ENCODE measurements at places on chromosomes 13 and 19. TPM values are rescaled to one million over a fixed set of nuclear protein-coding genes. Genes with fewer than 3 reads are reported as not detected.

Gene KLK10
- not detected for polyA plus RNA-seq

Gene ERICH6B
- not detected for polyA plus RNA-seq

Gene LILRB4
- polyA plus RNA-seq, result not detected

Gene S1PR2
- polyA plus RNA-seq, result 0.87 TPM

Gene NMRK2
- polyA plus RNA-seq, result not detected

GRCh38 chr19:56834564-56835375 is 5.8 kb downstream of the PEG3 start:
- no peak for DNase-seq

DNA sequence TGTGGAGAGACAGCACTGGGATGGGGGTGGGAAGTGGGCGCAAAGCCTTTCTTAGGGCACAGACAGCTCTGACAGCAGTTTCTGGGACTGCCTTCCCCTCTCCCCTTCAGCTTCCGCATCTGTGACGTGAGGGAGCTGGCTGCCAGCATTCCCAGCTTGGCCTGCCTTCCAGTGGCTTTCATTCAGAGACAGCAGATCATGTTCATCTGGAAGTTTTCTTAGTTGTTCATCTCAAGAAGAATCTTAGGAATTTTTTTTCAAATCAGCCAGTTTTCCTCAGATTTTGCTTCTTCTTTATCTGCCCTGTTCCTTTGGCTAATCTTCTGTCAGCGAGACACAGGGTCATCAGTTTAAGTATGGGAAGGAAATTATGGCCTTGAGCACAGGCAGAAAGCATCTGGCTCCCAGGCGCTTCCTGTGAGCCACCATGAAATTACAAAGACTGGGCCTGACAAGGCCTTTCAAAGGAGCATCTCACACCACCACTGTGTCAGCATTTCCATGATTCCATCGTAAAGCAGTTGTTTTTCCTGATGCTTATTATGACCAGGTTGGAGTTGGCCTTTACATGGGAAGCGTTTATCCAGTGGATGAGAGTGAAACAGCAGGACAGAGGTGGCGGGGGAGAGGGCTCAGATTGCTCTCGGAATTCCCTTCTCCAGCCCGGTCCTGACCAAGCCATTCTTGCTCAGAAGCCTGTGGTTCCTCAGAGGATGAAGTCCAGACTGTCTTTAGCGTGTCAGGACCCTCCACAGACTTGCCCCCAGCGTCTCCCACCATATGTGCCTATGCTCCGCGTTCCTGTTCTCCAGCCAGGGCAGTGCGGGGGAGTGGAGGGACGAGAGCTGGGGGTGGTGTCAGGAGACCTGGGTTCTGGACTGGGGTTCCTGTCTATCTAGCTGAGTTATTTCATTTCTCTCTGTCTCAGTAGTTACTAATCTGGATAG is 43.6 kb downstream of the ARHGAP35 start:
- no peak for DNase-seq

GRCh38 chr13:68380041-68380973 is 1150.2 kb upstream of the PCDH9 start:
- DNase-seq, result no peak

GRCh38 chr13:112999414-113000177 is 30.6 kb downstream of the MCF2L start:
- no peak for DNase-seq

DNA sequence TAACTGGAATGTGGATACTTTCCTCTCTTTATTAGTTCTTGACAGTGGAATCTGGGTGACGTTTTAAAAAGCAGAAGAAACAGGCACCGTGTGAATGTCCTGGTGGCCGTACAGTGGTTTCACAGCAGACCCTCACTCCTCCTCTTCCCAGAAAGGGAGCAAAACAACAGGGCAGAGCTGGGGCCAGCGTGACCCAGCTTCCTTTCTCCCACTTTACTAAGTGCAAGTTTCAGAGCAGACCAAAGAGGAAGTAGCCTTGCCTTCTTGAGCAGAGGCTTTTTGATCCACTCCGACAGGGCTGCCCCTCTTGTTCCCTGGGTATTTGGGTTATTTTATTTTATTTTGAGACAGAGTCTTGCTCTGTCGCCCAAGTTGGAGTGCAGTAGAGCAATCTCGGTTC is 19.6 kb upstream of the C19orf33 start:
- DNase-seq, result no peak

- peak; percentile 41 for DNase-seq
Measured at GRCh38 chr19:928471-929202, 2.8 kb downstream of the ARID3A start.

GRCh38 chr19:8151767-8152035 is 2.3 kb upstream of the FBN3 start:
- no peak for DNase-seq

DNA sequence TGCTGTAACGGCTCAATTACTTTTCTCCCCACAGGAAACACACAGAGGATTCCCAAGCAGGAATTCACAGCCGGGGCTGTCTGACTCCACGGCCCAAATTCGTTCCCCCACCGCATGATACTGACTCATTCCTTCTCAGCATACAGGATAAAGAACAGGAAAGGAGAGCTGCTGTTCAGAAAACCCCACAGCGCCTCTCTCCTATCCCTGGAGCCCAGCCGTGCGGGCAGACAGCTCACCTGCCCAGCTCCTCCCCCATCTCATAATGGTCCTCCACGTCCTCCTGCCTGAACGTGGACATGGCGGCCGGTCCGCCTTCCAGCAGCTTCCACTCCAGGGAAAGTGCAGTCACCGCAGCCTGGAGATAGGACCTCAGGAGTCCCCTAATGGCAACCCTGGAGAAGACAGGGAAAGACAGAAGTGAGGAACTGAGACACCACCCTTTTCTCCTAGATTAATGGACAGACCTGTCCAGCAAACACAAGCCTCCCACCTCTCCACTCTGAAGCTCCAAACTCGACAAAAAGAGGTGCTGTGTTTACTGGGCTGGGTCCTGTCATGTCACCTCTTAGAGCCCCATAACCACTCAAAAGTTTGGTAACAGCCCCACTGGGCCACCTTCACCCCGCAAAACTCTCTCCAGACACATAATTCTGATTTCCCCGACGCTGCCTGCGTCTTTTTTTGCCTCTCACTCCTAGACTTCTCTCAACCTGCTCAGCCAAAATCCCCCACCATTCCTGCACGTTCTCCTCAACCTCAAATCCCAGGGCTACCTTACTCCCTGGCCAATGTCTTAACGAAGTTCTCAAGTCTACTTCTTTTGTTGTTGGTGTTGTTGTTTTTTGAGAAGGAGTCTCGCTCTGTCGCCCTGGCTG is 1.2 kb downstream of the DAPK3 start:
- DNase-seq, result peak; percentile 72

DNA sequence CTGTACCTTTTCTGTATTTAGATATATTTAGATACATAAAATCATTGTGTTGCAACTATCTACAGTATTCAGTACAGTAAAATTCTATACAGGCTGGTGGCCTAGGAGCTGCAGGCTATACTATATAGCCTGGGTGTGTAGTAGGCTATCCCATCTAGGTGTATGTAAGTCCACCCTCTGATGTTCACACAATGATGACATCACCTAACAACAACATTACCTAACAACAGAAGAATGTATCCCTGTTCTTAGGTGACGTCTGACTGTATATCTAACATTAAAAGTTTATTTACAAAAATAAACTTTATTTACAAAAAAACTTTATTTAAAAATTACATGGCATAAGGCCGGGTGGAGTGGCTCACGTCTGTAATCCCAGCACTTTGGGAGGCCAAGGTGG is 28.3 kb upstream of the ZFP30 start:
- DNase-seq, result no peak

DNA sequence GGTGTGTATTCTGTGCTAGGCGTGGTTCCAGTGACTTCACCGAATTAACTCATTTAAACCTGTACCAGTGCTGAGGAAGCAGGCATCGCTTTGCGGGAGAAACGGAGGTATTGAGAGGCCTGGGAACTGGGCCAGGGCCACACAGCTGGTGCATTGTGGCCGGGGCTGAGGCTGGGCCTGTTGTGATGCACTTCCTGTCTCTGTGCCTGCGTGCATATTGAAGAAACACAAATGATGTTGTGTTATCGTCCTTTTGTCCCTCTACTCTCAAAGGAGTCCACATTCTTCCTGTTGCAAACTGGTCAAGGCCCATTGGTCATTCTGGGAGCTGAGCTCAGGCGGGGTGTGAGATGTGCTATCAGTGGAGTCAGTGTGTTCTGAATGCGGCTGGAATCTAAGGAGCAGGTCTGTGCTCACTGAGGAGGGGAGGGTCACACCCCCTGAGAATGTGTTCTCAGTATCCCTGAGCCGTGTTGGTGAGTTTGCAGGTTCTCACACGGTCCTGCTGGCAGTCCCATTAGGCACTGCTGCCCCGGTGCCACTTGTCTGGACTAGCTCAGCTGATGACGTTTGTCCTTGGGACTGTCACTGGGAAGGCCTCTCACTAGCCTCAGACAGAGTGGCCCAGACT is 62.1 kb downstream of the ARHGEF7 start:
- no peak for DNase-seq

DNA sequence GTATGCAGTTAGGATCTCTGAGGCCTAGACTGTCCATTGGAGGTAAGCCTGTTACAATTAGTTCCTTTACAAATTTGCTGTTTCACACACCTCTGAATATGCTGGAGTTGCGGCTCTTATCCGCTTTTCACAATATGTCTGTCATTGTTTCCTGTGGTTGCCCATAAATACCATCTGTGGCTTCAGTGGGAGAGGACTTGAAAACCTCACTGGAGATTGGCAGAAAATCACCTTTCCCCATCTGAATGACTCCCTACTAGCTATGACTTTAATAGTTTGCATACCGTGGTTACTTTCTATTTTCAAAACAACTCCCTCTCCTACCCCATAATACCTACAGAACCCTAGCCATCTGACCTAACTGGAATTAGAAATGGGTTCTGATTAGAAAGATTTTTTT is 454.3 kb downstream of the PCDH17 start:
- DNase-seq, result no peak

GRCh38 chr19:48750771-48751504 is 1.5 kb downstream of the FUT1 start:
- no peak for DNase-seq

DNA sequence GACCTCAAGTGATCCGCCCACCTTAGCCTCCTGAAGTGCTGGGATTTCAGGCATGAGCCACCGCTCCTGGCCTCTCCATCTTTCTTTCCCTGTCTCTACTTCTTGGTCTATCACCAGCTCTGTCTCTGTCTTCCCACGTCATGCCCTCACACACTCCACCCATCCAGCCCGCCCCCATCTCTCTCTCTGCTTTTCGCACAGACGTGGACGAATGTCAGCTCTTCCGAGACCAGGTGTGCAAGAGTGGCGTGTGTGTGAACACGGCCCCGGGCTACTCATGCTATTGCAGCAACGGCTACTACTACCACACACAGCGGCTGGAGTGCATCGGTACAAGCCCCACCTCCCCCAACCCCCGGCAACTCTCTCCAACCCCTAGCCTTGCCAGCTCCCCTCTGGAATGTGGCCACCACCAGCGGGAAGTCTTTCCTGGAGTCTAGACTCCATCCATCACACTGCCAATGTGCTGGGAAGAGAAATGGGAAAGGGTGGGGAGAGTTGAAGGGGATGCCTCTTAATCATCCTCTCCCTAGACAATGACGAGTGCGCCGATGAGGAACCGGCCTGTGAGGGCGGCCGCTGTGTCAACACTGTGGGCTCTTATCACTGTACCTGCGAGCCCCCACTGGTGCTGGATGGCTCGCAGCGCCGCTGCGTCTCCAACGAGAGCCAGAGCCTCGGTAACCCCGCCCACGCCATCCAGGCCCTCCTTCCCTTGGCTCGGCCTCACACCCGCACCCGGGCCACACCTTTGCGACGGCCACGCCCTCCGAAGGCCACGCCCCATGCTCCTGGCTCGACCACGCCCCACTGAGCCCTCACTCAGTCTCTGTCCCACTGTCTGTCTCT is 22.5 kb downstream of the LTBP4 start:
- DNase-seq, result peak; percentile 86

DNA sequence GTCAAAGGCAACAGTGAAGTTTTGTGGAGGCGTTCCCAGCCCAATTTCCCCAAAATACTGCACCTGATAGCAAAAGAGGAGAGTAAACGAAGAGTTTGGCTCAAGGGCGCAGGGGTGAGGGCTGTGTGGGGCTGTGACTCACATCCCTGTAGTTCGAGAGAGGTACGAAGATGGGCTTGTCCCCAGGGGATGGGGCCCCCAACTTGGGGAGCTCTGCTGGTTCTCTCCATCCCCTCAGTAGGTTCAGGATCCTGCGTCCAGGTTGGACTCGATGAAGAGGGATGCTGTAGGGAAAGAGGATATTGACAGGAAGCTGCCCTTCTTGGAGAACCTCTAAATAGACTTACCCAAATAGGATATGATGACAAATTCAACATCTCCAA is 3.4 kb downstream of the NAPSA start:
- DNase-seq, result no peak

- DNase-seq, result no peak
Measured at GRCh38 chr19:18481505-18482222, 40.2 kb downstream of the ELL start.

GRCh38 chr19:48950159-48950558 is 4.5 kb upstream of the BAX start:
- no peak for DNase-seq

DNA sequence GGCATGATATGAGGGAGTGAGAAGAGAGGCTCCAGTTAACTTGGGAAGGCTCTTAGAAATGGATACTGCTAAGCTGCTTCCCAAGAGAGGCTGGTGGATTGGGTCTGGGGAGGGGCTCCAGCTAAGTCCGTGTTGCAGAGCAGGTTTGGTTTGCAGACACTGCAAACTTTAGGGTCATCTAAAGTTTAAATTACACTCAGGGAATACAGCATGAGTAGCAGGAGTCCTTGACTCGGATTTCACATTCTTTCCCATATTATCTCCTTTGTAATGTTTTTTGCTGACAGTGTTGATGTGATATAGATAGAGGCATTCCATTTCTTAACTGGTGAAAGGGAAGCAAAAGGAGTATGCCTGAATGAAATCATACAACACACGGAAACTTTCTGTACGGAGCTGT is 31.9 kb downstream of the SGCG start:
- no peak for DNase-seq

DNA sequence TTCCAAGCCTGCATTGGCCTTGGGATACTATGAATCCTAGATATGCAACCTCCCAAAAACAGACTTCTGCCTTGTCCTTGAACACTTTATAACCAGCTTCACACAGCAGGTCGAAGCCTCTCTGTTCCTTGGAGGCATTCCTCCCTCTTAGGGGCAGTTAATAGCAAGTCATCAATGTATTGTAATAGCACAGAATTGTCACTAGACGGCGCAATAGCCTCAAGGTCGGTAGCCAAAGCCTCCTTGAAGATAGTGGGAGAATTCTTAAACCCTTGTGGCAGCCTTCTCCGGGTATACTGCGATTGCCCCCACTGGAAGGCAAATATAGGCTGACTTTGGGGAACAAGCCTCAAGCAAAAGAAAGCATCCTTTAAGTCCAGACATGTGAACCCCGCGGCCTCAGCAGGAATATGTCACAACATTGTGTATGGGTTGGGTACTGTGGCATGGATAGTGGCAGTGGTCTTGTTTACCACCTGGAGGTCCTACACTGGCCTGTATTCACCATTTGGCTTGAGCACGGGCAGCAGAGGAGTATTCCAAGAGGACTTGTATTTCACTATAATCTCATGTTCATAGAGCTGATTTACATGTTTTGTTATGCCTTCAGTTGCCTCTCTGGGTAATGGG is 61.1 kb downstream of the ZNF431 start:
- peak; percentile 0 for DNase-seq

- DNase-seq, result no peak
Measured at GRCh38 chr19:40035996-40036395, 20.0 kb downstream of the ZNF780B start.

GRCh38 chr19:50252111-50252886 is 48.9 kb downstream of the MYH14 start:
- no peak for DNase-seq
